Stimulated activated naive B cell treated with anti-CD40 and anti-IgM and Interleukin-4, amounts not matched to agents 10 μg/mL and 1 μg/mL and 100 μg/mL, for 72 hours (primary cell): ENCODE measurements at places on chromosomes 7 and 10.

- DNase-seq: no peak
These were observed 65.5 kb downstream of the MKX start for GRCh38 chr10:27680006-27680557.

DNA sequence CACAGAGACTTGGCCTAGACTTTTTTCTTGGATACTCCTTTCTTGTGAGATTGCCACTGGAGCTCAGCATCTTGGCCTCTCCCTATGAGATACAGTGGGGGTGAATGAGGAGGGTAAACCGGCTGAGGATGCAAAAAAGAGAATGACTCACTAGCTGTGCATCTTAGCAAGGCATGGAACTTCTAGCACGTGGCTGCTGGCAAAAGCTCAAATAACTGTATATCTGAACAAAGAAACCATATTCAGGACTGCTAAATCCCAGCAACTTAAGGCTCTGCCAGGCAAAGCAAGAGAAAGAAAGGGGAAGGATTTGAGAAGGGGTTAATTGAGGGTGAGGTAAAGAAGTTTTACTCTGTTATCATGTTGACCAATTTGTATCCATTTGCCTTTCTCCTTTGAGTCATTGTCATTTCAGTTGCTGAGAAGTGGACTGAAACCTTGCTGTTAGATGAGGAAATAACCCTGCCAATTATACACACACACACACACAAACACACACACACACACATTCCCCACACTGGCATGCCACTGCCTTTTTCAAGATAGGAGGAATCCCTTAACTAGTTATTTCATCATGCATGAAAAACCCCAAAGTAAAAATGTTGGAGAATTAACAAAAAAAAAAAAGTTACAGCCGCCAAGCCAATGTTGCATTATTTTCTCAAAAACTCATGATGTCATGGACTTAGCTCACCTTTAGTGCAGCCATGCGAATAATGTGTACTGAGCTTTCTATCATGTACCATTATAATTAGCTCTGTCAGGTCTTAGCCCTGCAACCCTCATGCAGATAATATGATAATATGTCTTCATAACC lies 997.3 kb downstream of the LRMDA start:
- no peak for DNase-seq

DNA sequence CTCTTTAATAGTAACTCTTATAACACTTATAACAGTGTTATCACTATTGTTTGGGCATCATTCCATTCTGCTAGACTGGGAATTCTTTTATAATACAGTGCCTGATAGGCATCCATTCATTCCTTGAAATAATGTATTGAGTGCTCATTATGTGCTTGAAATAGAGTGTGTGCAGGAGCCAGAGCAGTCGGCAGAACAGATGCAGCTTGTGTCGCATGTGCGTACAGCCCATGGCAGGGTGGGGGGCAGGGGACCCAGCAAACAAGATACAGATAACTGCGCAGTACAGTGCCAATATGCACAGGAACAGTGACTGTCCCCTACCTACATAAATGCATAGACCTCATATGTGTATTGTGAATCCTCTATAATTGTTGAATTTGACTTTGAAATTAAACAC lies 99.3 kb downstream of the KAT6B start:
- no peak for DNase-seq

- DNase-seq: no peak
These were observed 89.9 kb downstream of the CDH23 start for GRCh38 chr10:71486484-71487114.

GRCh38 chr10:9301554-9301953 lies 1247.1 kb downstream of the GATA3 start:
- DNase-seq: no peak

GRCh38 chr10:67280405-67280804 lies 354.6 kb downstream of the LRRTM3 start:
- DNase-seq: no peak
